ENCODE measurements at places on chromosomes 3 and 15.
A peak's percentile ranks its signal among the peaks of the same experiment; 100 is the strongest.

GRCh38 chr15:100108346-100108745 is 233.4 kb downstream of the ADAMTS17 start:
- no peak for DNase-seq

DNA sequence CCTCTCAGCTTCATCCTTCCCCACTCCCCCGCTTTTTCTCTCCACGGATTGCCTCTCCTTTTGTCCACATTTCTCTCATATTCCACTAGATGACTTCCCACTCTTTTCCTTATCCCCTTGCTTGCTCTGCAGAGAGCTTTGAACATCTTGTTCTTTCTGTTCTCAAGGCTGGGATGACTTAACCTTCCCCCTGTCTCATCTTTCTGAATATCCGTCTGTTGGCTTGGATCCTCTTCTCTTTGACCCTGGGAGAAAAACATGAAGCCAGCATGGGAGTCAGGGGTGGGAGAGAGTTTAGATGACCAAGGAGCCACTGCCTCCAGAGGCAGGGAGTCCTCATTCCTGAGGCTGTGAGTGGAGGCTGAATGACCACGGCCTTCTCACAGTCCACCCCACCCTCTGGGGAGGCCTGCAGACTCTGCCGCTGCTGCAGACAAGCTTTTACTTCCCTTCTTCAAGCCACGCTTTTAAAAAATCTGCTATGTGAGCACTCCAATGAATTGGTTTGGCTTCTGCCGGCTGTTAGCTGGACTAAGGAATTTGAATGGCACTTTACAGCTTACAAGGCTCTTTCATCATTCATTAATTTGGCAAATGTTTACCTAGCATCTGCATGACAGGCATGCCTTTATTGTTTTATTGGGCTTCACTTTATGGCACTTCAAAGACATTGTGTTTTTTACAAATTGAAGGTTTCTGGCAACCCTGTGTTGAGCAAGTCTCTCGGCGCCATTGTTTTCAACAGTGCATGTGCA is 111.6 kb upstream of the SLC6A6 start:
- DNase-seq = no peak

DNA sequence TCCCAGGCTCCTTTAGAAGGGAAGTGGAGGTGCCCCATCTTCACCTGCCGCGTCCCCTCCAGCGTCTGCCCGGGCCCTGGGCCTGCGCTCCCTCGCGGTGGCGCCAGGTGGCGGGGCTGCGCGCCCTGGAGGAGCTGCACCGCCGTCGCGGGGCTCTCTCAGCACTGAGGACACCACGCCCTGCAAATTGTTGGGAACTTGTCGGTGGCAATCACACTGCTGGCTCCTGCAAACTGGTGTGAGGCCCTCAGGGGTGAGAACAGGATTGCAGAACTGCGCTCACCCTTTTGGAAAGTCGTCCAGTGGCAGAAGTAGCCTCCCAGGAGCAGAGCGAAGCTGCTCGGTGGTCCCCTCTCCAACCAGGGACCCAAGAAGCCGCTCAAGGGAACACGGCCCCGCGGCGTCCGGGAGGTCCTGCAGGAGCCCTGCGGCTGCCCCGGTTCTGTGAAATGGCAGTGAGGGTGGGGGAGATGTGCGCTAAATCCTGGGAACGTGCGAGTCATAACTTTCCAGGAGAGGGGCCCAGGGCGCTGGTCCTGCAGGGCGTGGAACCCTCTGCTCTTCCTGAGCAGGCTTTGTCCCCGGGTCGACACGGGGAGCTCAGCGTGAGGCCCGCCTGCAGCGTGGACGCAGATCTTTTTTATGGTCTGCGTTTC is 995 bp upstream of the LRRK1 start:
- peak; percentile 48 for DNase-seq

- no peak for DNase-seq
Measured at GRCh38 chr3:38627956-38628355, 21.5 kb downstream of the SCN5A start.

DNA sequence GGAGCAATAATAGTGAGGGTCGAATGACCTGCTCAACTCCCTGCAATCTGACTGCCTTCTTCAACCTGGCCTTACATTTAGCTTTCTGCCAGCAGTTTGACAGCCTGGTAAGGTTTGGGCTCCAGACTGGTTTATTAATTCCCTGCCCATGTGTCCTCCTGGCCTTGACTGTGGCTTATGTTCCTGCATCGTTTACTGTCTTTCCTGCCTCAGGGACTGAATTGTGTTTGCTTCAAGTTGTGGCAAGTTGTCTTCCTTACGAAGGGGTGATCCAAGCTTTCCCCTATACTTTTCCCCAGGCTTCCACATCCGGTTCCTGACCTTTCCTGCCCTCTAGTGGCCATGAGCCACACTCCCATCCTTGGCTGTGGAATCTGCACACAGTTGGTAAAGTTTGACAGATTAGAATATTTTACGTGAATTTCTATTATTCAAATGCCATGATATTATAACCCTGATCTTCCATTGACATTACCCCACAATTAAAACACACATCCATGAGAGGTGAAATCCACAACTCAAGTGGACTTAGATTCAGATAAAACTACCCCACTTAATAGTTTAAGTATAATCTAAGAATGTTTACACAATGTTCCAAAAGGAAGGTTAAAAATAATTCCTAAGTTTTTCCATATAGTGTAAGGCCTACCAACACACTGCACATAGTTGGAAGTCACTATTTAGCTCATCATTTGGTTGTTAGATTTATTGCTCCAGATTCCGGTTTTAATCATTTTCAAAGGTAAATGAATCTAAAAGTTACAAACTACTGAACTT is 95.7 kb downstream of the NEDD4 start:
- DNase-seq = peak; percentile 67

- DNase-seq = no peak
Measured at GRCh38 chr3:64685331-64685799, 2.4 kb downstream of the ADAMTS9 start.

GRCh38 chr3:142846779-142847577 is 41.9 kb downstream of the PCOLCE2 start:
- DNase-seq = no peak

DNA sequence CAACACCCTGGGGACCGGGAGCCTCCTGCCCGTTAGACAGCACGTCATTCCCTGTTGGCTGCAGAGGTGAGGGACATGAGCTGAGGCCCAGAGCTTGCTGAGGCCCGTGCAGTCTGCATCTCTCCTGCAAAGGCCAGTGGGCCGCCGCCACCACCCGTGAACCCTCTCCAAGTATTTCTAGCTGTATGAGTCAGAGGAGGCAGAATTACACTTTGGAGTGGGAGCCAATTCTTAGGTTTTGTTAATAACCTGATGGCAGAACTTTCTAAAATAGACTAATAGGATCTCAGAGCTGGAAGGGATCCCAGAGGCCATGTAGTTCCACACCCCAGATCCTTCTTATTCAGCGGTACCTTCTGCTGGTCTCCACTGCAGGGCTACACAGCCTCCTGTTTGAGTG is 335.2 kb upstream of the CTDSPL start:
- no peak for DNase-seq

DNA sequence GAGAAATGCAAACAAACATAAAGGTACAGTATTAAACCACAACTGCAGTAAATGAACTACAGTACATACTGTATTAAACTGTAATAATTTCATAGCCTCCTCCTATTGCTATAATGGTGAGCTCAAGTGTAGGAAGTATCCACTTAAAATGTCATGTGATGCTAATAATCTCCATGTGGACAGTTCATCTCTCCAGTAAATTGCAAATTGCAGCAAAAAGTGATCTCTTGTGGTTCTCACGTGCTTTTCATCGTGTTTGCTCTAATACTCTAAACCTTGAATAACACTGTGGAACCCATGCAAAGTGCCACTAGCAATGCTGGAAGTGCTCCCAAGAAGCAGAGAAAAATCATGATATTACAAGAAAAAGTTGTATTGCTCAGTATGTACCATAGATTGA is 9.2 kb upstream of the FNDC3B start:
- peak; percentile 3 for DNase-seq

GRCh38 chr3:148500881-148501280 is 196.8 kb upstream of the AGTR1 start:
- DNase-seq = no peak

GRCh38 chr15:34768530-34768929 is 13.7 kb upstream of the GJD2 start:
- DNase-seq = no peak

DNA sequence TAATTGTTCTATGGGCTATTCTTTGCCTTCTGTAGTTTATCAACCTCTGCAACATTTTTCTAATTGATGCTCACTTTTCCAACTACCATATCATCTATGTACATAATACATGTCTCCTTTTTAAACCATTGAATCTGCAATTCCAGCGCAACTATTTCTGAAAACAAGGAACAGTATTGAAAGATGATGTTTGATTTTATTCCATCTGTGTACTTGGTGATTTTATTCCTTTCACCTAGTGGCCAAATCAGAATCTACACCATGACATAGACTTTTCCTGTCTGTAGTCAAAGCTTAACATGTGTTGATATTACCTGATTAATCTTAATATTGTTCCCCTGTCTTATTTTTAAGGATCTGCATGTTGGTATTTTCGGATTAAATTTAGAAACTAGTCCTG is 13.0 kb downstream of the NKTR start:
- DNase-seq = no peak

DNA sequence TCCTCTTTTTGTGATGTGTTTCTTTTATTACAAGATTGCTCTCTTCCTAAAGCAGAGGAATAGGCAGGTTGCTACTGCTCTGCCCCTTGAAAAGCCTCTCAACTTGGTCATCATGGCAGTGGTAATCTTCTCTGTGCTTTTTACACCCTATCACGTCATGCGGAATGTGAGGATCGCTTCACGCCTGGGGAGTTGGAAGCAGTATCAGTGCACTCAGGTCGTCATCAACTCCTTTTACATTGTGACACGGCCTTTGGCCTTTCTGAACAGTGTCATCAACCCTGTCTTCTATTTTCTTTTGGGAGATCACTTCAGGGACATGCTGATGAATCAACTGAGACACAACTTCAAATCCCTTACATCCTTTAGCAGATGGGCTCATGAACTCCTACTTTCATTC is 7.7 kb downstream of the SUCNR1 start:
- no peak for DNase-seq

- DNase-seq = no peak
Measured at GRCh38 chr15:43775411-43775965, 1.3 kb downstream of the ELL3 start.

GRCh38 chr15:58329781-58330671 is 101.8 kb upstream of the LIPC start:
- DNase-seq = no peak

DNA sequence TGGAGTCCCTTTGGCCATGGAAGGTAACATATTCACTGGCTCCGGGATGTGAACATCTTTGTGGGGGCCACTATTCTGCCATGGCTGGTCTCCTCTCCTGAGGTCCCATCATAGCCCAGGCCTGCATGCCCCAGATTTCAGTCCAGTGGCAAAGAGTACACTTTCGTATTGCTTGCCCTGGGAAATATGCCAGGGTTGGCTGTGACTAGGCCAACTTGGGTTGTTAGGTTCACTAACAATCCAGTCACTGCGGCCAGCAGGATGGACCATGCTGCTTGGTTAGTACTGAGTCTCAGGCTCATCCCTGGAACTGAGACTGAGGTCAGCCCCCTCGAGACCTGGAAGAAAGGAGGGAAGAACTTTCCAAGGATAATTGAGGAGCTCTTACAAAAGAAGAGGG is 9.8 kb upstream of the EEFSEC start:
- DNase-seq = no peak

DNA sequence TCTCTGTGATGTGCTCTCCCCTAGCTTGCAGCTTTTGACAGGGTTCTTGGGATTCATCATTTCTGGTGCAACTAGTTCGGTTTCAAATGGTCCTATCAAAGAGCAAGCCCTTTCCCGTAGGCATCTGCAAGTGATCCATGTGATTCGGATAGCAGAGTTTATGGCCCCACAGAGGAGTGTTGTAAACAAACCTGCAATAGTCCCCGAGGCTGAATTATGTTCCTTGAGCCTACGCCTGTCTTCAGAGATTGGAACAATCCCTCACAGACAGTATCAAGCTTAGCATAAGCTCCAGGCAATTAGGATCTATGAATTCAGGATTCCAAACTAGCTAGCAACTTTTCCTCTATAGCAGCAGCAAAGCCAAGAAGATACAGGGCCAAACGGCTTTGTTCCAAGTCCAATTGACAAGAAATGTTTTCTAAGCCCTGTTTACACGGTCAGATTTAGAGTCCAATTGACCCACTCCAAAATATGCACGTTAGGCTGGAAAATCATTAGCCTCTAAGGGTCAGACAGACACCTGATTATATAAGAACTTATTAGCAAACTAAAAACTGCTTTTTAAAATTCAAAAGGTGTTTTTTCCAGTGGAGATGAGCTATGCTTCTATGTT is 24.8 kb downstream of the LNP1 start:
- no peak for DNase-seq

DNA sequence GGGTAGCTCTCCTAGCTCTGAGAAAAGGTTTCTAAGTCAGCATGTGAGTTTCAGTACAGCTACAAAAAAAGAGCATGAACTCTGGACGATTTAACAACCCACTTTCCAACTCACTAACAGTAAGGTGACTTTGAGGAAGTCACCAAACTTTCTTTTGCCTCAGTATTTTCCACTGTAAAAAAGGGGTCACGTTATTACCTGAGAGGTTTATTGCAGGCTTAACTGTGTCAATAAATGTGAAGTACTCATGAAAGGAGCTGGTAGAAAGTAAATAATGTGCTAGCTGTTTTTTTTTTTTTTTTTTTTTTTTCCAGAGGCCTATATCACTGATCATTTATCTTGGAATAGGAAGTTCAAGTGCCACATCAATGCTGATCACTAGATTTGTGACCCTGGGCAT is 89.3 kb downstream of the PLSCR2 start:
- no peak for DNase-seq

- DNase-seq = peak; percentile 68
Measured at GRCh38 chr3:113211330-113212149, at the start of gene BOC. BOC (plus strand) TSS chr3:113211557; CDS start chr3:113249803, 38,246 bp downstream.

- DNase-seq = peak; percentile 37
Measured at GRCh38 chr15:55221090-55222011, 24.6 kb upstream of the RSL24D1 start.

DNA sequence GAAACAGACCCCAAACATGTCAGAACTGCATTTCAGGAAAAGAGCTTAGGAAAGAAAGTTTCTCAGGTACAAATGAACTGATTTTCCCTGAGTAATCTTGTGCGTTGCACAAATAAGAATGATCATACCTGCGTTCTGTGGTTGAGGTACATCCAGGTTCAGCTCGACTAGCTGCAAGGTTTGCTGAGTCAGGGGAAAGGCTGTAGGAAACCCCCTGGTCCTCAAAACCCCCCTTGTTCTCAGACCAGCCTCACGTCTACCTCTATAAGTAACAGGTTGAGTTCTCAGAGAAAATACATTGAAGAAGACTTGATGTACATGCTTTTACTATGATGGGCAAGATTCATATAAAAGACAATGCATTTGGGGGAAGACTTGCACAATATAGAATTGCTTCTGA is 137.7 kb upstream of the ICE2 start:
- no peak for DNase-seq

DNA sequence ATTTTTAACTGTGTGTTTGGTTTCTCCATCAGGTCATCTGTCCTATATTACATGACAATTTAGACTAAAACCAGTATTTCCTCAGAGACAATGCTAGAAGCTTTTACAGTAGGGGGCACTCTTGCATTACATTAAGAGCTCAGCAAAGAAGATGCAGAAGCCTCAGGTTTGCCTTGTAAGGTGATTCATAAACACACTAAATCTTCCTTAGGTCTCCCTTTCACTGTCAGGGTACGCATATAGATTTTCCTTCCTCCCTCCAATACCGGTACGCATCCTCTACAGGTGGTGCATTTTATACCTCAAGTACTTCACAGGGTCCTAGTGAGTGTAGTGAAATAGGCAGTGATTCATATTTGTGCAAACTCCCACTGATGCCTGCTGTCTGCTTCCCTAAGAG is 46.5 kb downstream of the CD86 start:
- peak; percentile 6 for DNase-seq
